Germinal center (tissue), 1 donor: ENCODE measurements at places on chromosomes 12 and 14.

DNA sequence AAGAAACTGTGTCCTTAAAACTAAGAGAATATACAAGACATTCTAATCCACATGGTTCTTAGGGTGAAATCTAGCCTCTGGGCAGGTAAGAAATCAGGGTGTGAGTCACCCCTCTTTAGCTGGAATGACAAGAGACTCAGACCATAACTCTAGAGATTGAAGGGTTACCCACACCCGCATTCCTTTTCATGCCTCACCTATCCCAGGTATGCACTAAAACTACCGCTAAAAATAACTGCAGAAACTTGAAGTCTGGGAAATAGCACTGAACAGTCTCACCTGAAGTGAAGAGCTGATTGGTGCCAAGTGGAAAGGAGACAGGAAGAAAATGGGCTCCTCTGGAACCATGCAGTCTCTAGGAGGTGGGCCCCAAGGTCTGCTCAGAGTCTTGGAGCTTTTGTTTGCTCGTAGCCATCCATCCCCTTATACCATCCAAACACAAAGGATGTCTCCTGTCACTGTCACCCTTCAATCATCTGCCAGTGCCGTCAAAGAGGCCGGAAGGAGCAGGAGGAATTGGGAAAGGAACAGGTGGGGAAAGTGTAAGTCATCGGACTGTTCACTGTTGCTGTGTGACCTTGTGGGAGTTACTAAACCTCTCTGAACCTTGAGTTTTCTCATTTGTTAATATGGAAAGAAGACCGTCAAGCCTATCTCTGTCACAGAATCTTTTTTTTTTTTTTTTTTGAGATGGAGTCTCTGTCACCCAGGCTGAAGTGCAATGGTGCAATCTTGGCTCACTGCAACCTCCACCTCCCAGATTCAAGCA is 22.4 kb downstream of the DDX47 start:
- no peak for DNase-seq

- no peak for DNase-seq
Measured at GRCh38 chr12:31524791-31525495, 66.0 kb downstream of the DENND5B start.

- DNase-seq = no peak
Measured at GRCh38 chr12:53944907-53945847, 6.5 kb downstream of the HOXC13 start.

GRCh38 chr12:15788233-15789219 is 662 bp downstream of the EPS8 start:
- peak; percentile 34 for DNase-seq

GRCh38 chr12:116950628-116951325 is 40.0 kb downstream of the FBXW8 start:
- no peak for DNase-seq

DNA sequence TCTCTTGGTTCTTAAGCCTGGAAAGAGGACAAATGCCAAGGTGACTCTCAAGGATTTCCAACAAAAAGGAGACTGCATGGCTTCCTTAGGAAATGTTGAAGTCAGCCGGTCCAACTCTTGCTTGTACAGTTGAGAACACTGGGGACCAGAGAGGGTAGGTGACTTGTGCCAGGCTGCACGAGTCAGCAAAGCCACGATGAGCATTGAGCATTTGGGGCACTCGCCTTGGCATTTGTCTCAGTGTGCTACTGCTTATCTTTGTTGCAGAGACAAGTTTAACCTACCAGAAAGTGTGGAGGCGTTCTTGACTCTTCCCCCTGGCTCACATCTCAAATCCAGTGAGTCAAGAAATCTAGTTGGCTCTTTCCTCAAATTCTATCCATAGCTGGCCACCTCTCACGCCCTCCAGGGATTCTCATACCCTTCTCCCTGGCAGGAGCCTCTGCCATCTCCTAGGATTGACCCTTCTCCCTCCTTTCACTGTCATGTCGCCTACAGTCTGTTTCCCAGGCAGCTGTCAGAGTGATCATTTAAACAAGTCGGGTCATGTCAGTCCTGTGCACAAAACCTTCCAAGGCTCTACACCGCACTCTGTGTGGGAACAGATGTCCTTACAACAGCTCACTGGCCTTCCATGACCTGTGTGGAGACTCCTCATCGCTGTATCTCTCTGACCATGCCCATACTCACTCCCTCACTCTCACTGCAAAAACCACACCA is 17.2 kb upstream of the KRT83 start:
- no peak for DNase-seq

DNA sequence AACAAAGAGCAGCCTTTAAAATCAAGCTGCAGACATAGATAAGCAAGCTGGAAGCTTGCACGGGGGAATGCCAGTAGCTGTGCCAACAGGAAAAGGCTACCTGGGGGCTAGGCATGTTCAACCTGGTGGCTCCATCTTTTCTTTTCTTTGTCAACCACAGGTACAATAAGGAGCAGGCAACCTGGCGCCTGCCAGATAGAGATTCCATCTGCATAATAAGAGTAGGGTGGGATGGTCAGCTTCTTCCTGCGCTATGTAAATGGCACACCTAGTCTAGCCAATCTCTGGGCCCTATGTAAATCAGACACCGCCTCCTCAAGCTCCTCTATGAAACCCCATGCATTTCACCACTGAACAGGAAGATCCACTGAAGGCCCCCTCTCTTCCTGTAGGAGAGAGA is 87.4 kb upstream of the PKP2 start:
- DNase-seq = no peak

- no peak for DNase-seq
Measured at GRCh38 chr12:65188179-65188701, 18.9 kb downstream of the LEMD3 start.

DNA sequence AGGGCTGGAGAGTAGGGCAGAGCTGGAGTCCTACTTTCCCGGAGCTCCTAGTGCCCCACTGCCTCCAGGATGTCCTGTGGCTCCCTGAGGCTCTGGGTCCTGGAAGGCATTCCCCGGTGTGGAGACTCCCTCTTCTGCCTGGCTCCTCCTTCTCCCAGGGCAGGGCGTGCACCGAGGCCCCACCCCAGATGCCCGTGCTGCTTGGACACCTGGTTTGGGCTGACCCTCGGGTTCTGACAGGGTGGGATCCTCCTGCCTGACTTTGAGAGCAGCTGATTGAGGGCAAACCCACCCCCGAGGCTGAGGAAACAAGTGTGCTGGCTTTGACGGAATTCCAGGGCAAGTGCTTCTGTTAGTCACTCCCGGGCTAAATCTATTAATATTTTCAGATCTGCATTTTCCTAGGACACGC is 15.4 kb downstream of the TEAD4 start:
- no peak for DNase-seq

DNA sequence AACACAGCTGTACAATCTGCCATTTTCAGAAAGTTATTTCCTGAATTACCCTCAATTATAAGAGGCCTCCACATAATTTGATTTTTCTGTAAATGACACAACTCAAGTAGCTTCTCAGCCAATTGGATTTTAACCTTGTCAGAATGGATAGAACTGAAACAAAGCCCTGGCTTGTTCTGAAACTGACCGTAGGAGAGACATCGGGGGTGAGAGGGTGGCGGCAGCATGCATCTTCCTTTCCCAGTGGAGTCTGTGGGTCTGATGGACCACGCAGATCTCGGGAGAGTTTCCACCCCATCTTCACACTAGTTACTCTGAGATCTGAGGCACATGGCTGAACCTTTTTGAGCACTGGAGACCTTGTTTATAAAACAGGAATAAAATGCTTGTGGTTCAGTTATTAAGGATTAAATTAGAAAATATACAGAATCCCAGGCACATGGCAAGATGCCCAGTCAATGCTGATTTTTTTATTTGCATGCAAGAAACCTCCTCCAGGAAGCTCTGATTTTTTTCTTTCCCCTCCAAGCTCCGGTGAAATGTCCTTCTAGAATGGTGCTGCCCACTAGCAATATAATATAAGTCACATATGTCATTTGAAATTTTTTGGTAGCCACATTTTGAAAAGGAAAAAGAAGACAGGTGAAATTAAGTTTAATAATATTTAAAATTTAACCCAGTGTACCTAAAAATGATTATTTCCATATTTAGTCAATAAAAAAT is 153.9 kb downstream of the CHST11 start:
- DNase-seq = no peak

GRCh38 chr12:64672925-64673409 is 62.7 kb downstream of the RASSF3 start:
- DNase-seq = no peak

DNA sequence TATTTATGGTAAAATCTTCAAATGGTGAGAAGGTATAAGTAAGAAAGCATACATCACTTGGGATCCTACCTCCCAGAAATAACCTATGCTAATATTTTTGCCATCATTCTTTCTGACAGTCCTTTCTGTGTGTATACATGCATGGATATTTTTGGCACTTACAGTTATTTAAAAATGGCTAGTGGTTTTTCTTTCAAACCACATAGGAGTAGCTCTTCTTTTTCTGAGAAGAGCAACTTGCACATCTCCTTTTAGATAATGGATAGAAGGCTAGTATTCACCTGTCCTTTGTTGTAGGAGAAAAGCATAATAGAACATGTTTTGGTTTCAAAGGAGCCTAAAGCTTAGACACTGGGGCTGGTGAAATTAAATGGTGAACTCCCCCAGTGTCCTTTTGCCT is 87.3 kb downstream of the EMP1 start:
- DNase-seq = no peak

- no peak for DNase-seq
Measured at GRCh38 chr12:67026487-67027246, 242.5 kb upstream of the CAND1 start.

- DNase-seq = no peak
Measured at GRCh38 chr12:65536876-65537681, 258.6 kb downstream of the MSRB3 start.

DNA sequence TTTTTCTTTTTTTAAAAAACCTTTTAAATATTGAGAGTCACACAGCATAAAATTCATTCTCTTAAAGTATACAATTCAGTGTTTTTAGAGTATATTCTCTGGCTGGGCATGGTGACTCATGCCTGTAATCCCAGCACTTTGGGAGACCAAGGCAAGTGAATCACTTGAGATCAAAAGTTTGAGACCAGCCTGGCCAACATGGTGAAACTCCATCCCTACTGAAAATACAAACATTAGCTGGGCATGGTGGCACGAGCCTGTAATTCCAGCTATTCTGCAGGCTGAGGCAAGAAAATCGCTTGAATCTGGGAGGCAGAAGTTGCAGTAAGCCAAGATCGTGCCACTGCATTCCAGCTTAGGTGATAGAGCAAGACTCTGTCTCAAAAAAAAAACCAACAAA is 68.4 kb upstream of the BCAT1 start:
- no peak for DNase-seq

DNA sequence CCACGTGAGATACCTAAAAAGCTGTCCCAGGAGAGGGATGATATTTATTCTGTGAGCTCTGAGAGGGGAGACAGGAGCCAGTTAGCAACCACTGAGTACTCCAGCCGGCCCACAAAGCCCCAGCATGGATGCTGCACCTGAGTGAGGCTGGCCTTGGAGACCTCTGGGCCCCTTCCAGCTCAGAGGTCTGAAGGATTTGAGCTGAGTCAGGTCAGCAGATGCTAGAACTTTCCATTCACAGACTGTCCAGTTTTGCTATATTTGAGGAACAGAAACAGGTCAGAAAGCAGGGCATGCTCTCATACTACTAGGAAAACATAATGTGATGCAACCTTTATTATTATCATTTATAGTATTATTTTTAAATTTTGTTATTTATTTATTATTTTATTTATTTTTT is 15.0 kb upstream of the MAPKAPK5 start:
- DNase-seq = no peak

GRCh38 chr12:57459750-57460467 is at the start of gene GLI1:
Gene GLI1, plus strand, starts transcription at chr12:57459785. Its CDS starts 3,907 bp downstream, at chr12:57463692.
- DNase-seq = no peak

DNA sequence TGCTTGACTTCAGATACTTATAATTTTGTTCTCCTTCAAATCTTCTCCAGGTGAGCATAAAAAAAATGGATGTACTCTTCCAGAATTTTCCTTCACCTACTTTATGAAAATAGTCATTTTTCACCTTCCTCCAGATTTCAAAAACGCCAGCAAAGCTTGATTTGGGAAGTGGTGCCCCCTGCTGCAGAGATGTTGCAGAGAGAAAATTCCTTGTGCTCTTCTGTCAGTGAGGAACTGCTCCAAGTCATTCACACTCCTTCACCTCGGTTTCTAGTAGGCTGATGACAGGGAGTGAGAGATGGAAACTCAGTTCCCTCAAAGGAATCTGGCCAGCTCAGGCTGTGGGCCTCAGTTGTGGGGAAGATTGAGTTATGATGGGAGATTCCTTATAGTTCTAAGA is 24.2 kb upstream of the RNASE3 start:
- no peak for DNase-seq

DNA sequence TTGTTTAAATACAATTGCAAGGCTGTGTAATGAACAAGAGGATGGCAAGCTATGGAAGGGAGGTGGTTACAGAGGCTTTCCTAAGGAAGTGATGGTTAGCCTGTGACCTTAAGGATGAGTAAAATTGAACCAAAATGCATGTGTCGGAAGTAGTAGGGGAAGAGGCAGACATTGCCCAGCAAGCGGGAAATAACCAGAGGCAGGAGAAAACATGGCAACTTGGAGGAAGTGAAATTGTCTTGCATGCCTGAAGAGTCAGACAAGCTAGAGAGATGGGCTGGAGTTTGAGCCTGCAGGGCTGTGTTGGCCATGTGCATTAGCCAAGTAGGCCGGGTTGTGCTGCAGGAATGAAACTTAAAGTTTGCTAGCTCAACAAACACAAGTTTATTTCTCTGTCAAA is 96.2 kb downstream of the BTG1 start:
- DNase-seq = peak; percentile 15

- DNase-seq = no peak
Measured at GRCh38 chr14:100747736-100748135, 21.0 kb downstream of the DLK1 start.

GRCh38 chr12:6376870-6377666 is 1.7 kb upstream of the SCNN1A start:
- DNase-seq = no peak

- DNase-seq = peak; percentile 19
Measured at GRCh38 chr14:22433069-22433468, 156.0 kb downstream of the DAD1 start.

- no peak for DNase-seq
Measured at GRCh38 chr14:31760277-31760676, 199.1 kb downstream of the NUBPL start.

DNA sequence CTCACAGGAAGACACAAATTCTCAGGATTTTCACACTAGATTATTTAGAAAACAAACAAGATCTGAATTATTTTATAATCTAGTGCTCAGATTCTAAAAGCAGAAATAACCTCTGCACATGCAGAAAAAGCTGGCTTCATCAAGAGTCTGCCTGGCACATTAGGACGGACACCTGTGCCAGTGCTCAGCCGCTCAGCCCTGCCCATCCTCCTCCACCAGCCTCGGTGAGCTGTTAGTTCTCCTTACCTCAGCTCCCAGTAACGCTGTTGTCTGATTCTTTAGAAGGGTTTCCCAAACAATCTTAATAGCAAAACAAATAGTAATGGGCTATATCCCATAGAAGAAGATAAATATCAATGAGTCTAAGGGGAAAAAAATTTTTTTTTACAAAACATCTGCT is 27.7 kb downstream of the DUSP16 start:
- DNase-seq = no peak

- DNase-seq = no peak
Measured at GRCh38 chr12:52147367-52147963, 44.3 kb downstream of the KRT80 start.

GRCh38 chr12:57262126-57262822 is 11.3 kb upstream of the STAC3 start:
- no peak for DNase-seq

GRCh38 chr12:101172316-101172715 is 37.7 kb downstream of the SLC5A8 start:
- DNase-seq = no peak

GRCh38 chr12:8996682-8997405 is 7.5 kb downstream of the KLRG1 start:
- no peak for DNase-seq

- no peak for DNase-seq
Measured at GRCh38 chr12:26732005-26732908, 100.7 kb downstream of the ITPR2 start.

- no peak for DNase-seq
Measured at GRCh38 chr14:104688505-104689108, 811 bp upstream of the INF2 start.
